ENCODE measurements at places on chromosomes 11 and 22.

DNA sequence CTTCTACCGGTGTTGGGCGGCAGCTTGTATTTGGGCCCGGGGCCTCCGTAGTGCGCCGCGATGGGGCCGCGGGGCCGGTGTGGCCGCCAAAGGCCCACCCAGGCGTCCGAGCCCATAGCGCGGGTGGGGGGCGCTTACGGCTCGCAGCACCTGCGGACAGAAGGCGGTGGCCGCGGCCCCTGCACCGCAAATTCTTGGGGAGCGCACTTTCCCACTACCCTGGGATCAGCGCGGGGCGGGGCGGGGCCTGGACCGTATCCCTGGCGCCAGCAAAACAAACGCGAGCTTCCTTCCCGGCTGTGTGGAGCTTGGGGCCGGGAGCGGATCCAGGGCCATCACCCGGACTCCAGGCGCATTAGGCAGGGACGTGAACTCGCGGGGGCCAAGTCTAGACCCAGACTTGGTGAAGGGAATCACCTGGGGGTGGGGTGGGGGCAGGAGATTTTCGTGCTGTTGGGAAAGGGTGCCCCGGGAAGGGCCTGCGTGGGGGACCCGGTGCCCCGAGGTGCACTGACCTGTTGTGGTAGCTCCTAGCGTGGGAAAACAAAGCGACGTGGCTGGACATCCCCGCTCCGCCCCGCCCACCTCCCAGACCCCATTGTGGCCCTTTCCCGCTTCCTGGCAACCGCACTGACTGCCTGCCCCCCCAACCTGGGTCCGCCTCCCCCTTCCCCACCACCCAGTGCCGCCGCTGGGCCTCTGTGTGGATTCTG is 2.3 kb upstream of the TYMP start:
- DNase-seq: peak; percentile 83

DNA sequence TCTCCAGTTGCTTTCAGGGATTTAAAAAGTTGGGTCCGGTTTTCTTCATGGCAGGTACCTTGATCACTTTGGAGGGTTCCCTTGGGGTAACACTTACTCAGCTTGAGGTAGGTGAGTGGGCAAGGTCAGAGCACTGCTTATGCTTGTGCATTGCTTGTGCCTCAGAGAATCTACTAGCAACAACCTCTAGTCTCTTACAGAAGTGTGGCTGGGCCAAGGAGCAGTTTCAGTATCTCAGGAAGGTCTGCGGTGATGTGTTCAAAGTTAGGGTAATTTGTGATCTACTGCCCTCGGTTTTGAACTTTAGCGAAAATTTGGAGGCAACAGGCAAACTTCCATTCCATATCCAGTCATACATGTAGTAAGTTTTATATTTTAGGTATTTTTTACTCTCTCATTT is 62.8 kb downstream of the NCAM1 start:
- no peak for DNase-seq

- no peak for DNase-seq
Measured at GRCh38 chr22:42275176-42275575, 4.7 kb upstream of the TCF20 start.

GRCh38 chr22:21032868-21033688 is 717 bp upstream of the SLC7A4 start:
- no peak for DNase-seq

DNA sequence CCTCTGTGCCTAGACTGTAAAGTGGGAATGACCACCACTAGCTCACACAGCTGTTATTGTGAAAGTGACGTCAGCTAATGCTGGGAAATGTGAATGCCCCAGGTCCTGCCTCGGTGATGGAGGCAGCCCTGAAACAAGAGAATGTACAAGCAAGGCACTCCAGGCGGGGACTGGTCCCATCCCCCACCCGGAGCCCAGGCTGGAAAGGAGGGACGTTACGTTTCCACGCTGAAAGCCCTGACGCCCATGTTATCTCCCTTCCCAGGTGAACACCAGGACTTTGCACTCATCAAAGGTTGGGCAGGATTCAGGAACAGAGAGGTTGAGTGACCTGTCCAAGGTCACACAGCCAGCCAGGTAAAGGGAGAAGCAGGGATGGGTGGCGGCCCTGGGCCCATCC is 784 bp downstream of the SULT4A1 start:
- no peak for DNase-seq

- DNase-seq: no peak
Measured at GRCh38 chr11:433641-434040, 8.2 kb downstream of the ANO9 start.

DNA sequence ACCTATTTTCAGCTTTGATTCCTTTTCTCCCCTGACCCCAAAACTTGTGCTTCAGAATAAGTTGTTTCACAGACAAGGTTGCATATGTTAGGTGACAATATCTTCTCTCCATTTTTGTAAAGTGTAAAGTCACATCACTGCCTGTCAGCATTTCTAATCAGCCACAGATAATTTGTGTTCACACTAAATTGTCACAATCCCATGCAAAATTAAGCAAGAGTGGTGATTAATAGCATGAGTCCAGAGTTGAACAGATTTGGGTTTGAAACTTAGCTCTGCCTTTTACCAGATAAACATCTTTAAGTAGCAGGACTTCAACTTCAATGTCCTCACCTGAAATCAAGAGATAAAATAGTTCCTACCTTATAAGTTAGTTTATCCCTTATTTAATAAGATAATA is 80.1 kb downstream of the MICAL2 start:
- DNase-seq: no peak

GRCh38 chr22:25125693-25126357 is 73.8 kb upstream of the CRYBB3 start:
- no peak for DNase-seq

DNA sequence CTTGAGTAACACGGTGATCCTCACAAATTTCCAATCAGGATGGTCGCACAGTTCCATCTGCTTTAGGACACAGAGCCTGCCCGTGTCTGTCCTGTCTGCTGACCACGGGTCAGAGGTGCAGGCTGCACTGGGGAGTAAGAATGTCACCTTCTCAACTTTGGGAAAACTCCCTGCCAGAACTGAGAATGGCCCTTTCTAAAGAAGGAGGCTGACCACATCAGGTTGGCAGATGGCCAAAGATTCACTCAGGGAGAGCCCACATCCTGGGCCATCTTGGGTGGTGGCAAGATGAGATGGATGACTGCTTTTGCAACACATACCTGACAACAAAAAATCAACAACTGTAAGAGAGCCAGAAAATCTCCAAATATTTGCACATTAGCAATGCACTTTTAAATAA is 101.9 kb downstream of the IGLL1 start:
- DNase-seq: no peak

DNA sequence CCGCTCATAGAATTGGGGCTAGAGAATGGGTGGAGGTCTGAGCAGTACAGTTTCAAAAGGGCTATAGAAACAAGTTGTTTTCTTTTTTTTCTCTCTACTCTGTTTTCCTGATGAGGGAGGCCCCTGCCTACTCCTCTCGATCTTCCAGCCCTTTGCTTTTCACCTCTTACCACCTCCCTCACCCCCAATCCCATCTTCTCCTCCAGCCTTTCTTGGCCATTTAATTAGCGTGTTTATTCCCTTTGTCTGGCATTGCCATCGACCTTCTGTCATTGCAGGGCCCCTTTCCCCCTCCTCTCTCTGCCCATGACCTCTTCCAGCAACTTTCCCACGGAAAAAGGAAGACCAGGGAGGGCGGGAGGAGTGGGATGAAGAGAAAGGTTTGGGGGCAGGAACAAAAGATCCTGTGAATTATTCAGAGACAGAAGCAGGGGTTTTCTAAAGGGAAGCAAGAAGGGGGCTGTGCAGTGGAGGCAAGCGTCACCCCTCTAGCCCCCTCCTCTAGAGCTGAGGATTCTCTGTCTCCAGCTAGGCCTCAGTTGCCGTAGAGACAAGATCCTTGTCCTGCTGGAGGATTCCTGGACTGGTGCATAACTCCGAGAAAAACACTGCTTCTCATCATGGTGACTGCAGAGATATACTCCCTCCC is 12.9 kb downstream of the DTX4 start:
- no peak for DNase-seq

DNA sequence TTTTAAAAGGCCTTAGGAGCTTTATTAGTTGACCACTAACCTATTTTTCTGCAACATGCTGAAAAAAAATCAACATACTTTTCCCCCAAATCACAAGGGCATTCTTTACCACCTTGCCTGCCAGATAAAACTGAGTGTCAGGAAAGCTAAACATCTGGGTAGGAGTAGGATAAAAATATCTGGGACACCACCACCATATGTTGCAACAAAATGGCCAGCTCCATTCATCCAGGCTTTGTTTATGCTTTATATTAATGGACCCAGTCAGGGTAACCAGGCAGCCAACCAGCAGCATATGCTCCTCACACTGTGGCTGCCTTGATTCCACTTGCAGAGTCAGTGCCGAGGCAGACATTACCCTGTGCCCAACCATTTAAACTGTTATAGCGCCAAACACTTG is 1024.5 kb downstream of the LRRC4C start:
- DNase-seq: no peak

- DNase-seq: no peak
Measured at GRCh38 chr22:26139310-26139709, 30.0 kb upstream of the SEZ6L start.

GRCh38 chr11:67604815-67605214 is 1.9 kb upstream of the NDUFV1 start:
- DNase-seq: no peak

- DNase-seq: peak; percentile 95
Measured at GRCh38 chr11:96168623-96169022, 174.4 kb downstream of the MAML2 start.

GRCh38 chr11:2507212-2507901 is 62.5 kb downstream of the KCNQ1 start:
- no peak for DNase-seq

GRCh38 chr11:103544874-103545273 is 435.6 kb downstream of the DYNC2H1 start:
- DNase-seq: no peak

DNA sequence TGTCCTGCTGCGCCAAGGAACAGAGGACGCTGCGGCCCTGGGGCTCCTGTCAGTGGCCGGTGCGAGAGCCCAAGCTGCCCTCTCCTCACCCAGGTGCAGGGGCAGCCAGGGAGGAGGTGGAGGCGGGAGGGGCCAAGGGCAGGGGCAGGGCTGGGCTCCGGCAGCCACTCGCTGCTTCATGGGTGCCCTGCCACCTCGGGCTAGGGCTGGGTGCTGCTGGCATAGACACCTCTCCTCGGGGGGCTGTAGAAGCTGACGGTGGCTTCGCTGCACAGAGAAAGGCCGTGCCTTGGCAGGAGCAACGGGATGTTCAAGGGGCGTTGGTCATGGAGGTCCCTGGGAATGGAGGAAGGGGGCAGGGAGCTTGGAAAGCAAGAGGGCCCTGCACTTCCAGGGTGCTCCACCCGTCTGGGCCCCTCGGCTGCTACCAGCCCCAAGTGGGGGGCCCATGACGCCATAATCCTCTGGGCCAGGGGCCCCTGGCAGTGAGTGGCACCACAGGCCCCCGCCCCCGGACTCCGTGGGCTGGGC is 1.6 kb upstream of the TBX1 start:
- no peak for DNase-seq

- no peak for DNase-seq
Measured at GRCh38 chr11:69283446-69283845, 10.5 kb upstream of the MYEOV start.

GRCh38 chr11:45252877-45253276 is 33.3 kb downstream of the SYT13 start:
- no peak for DNase-seq

All from adipocyte (in vitro differentiated cells).